ENCODE measurements at places on chromosomes 16 and 17. TPM values are rescaled to one million over a fixed set of nuclear protein-coding genes. Genes with fewer than 3 reads are reported as not detected.

Gene ENPP7
- total RNA-seq, result not detected

Gene TBC1D3G
- total RNA-seq, result not detected

Gene TMEM101
- 9.7 TPM for total RNA-seq

DNA sequence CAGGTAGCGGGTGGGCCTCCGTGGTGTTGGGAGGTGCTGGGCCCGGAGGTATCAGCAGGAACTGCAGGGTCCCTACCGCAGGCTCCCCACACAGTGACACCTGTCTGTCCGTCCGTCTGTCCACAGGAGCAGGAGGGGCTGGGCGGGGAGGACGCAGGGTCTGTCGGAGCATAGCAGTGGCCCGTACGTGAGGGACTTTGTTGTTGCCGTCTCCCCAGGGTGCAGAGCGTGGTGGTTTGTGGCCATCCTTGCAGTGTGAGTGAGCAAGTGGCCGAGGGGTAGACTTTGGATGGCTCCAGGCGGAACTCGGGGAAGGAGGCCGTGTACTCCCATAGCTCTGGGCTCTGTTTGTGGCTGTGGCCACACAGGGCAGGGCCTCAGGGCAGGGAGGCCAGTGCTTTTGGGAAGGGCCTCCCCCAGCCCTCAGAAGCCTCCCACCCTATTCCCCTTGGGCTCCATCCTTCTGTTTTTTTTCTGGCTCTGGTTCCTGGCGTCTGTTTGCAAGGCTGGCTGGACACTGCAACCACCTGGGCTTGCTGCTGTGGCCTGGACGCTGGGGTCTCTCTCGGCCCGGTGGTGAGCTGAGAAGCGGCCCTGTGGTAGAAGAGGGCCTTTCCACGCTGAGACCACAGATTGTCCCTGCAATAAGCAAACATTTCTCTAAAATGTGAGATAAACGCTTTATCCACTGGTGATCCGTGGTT lies 41.0 kb upstream of the ZNF750 start:
- no peak for DNase-seq
- H3K27ac ChIP-seq, result no peak overlapping the region
- peaks cover under 1% of the 10 kb centered on the region for H3K36me3 ChIP-seq
- no peak overlapping the region for H3K4me3 ChIP-seq

DNA sequence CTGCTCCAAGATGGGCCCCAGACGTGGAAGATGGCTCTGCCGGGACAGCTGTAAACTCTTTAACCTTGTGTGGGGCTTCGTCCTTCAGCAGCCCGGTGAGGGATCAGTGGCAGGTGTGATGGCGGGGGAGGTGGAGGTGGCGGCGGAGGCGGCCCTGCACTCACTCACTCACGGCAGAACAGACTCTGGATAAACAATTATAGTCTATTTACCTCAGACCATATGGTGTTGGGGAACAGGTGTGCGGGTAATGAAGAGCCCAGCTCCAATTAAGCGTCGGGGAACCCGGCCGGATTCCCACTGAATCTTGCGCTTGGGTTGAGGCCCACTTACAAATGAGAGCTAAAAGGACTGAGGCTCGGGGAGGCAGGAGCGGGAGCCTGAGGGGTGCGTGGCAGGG lies 104.3 kb upstream of the SDK2 start:
- H3K36me3 ChIP-seq, result no peaks in the 10 kb centered on the region
- H3K27ac ChIP-seq, result no peak overlapping the region
- no peaks in the 10 kb centered on the region for H3K4me1 ChIP-seq
- H3K27me3 ChIP-seq, result peaks cover 2% of the 10 kb centered on the region
- H3K4me3 ChIP-seq, result no peak overlapping the region

- no peak overlapping the region for H3K4me3 ChIP-seq
- peaks cover 42% of the 10 kb centered on the region for H3K4me1 ChIP-seq
- H3K27me3 ChIP-seq, result no peaks in the 10 kb centered on the region
- DNase-seq, result no peak
These were observed 34.4 kb downstream of the HAPSTR1 start for GRCh38 chr16:9125658-9126505.

DNA sequence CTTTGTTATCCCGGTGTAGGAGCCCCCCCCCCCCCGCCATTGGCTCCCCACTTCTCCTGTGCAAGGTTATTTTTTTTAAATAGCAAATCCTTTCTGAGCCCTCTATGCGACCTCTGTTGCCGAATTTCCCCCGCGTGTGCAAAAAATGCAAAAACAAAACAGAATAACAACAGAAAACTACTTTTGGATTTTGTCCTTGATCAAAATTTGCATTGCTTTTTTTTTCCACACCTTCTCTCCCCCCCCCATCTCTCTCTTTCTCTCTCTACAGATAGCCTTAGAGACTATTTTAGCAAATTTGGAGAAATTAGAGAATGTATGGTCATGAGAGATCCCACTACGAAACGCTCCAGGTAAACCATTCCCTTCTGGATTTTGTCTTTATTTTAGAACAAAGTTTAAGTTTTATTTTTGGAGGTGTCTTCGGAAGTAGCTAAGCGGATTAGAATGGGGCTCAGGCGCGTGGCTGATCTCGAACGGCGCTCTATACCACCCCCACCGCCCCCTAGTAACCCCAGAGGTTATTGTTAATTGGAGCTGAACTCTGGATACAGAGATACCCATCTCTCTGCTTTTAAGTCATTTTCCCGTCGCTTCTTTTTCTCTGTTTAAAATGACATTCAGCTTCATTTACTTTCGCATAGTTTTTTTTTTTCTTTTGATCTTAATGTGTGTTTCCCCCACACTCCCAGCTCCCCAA lies 1.0 kb downstream of the MSI2 start:
- no peaks in the 10 kb centered on the region for H3K27me3 ChIP-seq
- DNase-seq, result peak; percentile 41
- H3K4me1 ChIP-seq, result peaks cover 35% of the 10 kb centered on the region
- peak overlapping the region; percentile 74 for H3K4me3 ChIP-seq
- peak overlapping the region; percentile 61 for H3K27ac ChIP-seq

GRCh38 chr16:66515596-66516508 lies 34.1 kb downstream of the TK2 start:
- H3K4me1 ChIP-seq, result peaks cover 81% of the 10 kb centered on the region
- H3K27me3 ChIP-seq, result no peaks in the 10 kb centered on the region
- peak overlapping the region; percentile 93 for H3K27ac ChIP-seq
- no peak for DNase-seq
- H3K4me3 ChIP-seq, result no peak overlapping the region

GRCh38 chr16:55506083-55506482 lies 2.8 kb upstream of the LPCAT2 start:
- DNase-seq, result no peak
- peaks cover 22% of the 10 kb centered on the region for H3K27me3 ChIP-seq
- no peak overlapping the region for H3K27ac ChIP-seq
- H3K4me3 ChIP-seq, result no peak overlapping the region
- peaks cover 10% of the 10 kb centered on the region for H3K4me1 ChIP-seq

DNA sequence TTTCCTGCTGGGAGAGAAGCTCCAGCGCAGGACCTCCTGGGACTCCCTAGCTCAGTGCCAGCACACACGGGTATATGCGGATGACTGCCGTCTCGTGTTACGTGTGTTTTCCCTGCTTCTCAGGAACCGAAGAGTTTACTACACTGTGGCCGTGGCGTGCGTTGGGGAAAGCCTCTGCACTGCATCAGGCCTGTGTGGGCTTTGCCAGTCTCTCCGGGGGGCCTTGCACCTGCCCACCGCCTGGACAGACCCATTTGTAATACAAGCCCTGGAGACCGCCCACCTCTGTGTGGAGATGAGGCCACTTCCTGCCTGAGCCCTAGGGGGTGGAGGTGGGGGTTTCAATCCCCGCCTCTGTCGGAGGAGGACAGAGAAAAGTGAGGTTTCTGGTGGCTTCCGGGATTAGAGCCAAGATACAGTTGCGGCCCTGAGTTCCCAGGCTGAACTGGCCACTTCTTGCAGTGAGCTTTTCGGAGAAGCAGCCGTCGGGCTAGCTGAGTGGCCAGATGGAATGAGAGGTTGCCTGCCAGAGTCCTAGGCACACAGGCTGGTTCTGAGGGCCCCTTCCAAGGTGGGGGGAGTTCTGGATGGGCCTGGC lies 43.4 kb upstream of the GSE1 start:
- H3K27ac ChIP-seq, result no peak overlapping the region
- H3K36me3 ChIP-seq, result peaks cover 3% of the 10 kb centered on the region
- no peaks in the 10 kb centered on the region for H3K27me3 ChIP-seq
- H3K4me1 ChIP-seq, result peaks cover 72% of the 10 kb centered on the region
- peak overlapping the region; percentile 15 for H3K4me3 ChIP-seq
- no peak for DNase-seq

- H3K36me3 ChIP-seq, result no peaks in the 10 kb centered on the region
- no peak overlapping the region for H3K4me3 ChIP-seq
- H3K27me3 ChIP-seq, result peaks cover 12% of the 10 kb centered on the region
These were observed 7.0 kb upstream of the ODF4 start for GRCh38 chr17:8332688-8333087.

DNA sequence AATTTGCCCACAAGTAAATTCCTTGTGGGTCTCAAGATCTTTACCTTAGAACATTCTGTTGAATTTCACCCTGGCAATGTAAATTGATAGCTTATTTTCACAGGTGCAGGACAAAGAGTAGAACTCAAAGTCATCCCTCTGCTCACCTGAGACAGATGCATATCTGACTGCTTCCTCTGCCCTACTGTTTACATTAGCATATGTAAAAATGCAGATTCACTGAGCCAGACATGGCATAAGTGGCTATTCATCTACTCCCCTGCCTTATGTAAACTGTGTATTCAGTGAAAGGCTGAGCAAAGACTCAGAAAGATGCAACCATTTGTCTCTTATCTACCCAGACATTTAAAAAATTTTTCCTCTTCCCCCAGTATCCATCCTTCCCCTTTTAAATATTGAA lies 22.3 kb upstream of the MILR1 start:
- no peak for DNase-seq
- H3K4me1 ChIP-seq, result no peaks in the 10 kb centered on the region
- no peaks in the 10 kb centered on the region for H3K27me3 ChIP-seq

Data from CD4-positive, alpha-beta T cell (primary cell).